Glutamatergic neuron (in vitro differentiated cells): ENCODE measurements at places on chromosomes 4 and X. TPM values are rescaled to one million over a fixed set of nuclear protein-coding genes. Genes with fewer than 3 reads are reported as not detected.

- DNase-seq: no peak
These were observed 20.1 kb upstream of the SASH3 start for GRCh38 chrX:129759576-129760061.

DNA sequence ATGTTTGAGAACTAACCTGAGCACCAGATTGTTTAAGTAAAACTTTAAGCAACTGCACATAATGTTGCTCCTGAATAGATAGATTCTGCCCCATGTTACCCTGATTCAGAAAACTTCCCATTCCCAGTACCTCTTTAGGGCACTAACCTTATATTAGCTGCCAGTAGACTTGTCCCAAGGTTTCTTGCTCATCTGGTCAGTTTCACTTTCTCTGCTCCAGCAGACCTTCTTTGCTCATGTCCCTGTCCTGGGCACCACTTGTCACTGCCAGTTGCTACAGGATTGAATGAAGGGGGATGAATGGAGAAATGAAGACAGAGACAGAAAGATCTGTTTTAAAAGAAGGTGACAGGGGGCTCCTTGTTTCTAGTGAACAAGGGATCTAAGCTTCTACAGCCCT lies 65.2 kb upstream of the UGT2B10 start:
- DNase-seq: no peak

HNRNPD gene
- total RNA-seq: 253 TPM

- no peak for DNase-seq
These were observed 563.1 kb downstream of the INPP4B start for GRCh38 chr4:142282870-142283431.

GRCh38 chr4:168321006-168321405 lies 2.5 kb upstream of the DDX60 start:
- no peak for DNase-seq

DNA sequence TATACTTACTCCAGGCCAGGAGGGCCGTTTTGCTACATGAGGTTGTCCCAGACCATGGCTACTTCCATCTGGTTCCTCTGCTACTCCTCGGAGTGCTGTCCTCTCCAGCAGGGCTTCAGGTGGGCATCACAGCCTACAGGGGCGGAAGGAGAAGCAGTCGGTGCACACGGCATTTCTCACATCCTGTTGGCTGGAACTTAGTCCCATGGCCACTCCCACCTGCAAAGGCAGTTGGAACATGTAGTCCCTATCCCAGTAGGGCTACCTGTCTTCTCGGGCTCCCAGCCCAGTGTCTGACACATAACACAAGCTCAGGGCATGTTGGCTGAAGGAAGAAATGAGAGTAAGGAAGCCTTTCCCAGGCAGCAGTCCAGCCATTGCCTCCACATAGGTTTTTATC lies 7.7 kb upstream of the STK32B start:
- DNase-seq: no peak

DNA sequence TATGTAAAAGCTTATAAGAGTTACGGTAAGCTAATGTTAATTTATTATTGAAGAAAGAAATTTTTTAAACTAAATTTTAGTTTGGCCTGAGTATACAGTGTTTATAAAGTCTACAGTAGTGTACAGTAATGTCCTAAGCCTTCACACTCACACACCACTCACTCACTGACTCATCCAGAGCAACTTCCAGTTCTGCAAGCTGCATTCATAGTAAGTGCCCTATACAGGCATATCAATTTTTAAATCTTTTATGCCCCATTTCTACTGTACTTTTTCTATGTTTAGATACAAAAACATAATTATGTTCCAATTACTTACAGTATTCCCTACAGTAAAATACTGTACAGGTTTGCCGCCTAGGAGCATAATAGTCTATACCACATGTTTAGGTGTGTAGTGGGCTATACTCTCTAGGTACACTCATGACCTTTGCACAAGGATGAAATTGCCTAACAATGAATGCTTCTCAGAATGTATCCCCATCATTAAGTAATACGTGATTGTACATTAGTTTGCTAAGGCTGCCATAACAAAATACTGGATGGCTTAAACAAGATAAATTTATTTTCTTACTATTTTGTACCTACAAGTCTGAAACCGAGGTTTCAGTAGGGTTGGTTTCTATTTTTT lies 333.8 kb upstream of the PCDH7 start:
- DNase-seq: no peak

CA5B gene
- 4.1 TPM for total RNA-seq

DNA sequence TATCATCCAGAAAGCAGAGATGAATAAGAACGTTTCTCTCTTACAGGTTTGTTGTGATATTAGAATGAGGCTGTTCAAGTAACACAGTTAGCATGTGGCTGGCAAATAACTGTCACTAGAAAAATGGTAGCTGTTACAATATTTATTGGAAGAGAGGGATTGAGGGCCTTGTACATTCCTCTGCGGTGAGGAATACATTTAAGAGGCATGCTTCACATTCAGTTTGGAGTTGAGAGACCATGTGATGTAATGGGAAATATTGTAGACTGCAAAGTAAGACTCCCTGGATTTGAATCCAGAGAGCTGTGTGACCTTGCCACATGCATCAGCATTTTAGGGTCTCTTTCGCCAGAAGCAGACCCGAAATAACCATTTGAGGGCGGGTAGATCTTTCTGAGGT lies 104.8 kb upstream of the KIT start:
- DNase-seq: no peak

GRCh38 chrX:71542825-71543224 lies 9.9 kb downstream of the OGT start:
- no peak for DNase-seq

- DNase-seq: no peak
These were observed 230.5 kb downstream of the MGST2 start for GRCh38 chr4:139896091-139896604.

- DNase-seq: no peak
These were observed 255.5 kb downstream of the CHIC1 start for GRCh38 chrX:73818200-73819116.

- no peak for DNase-seq
These were observed 34.7 kb downstream of the MSL3 start for GRCh38 chrX:11792461-11793421.

DNA sequence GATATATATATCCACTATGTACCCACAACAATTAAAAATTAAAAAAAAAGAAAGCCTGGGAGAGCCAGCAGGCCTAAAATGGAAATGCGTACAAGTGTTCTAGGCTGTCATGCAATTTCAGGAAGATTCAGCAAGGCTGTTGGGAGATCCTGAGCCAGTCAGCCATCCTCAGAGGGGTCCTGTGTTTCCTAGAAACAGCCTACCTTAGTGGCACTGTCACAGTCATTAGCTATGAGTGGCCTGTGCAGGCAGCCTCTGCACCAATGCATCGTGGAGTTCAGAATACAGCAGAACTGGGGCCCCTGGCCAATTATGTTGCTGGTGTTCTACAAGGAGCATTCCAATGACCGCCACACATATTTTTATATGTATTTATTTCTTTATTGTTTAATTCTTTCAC lies 21.0 kb upstream of the USP53 start:
- no peak for DNase-seq

CDX4 gene
- not detected for total RNA-seq

ASMT gene
- not detected for total RNA-seq

DNA sequence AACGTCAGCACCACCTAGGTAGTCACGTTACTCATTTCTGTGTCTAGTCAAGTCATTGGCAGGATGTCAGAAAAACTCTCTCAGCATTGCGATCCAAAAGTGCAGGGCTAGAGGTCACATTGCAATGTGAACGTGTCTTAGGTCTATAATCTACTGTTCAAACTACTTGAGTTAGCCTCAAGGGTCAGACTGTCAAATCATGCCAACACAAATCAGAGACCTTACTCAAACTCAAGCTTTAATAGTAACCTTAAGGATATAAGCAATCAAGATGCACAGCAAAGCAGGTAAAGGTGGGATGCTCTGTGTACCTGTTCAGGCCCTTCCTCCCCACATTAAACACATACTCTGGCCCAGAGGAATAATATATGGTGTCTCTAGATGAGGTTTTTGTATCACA lies 114.4 kb upstream of the NOCT start:
- DNase-seq: no peak

TGIF2LX gene
- not detected for total RNA-seq

GRCh38 chrX:41559235-41560052 lies 112.3 kb downstream of the NYX start:
- DNase-seq: no peak

EDA2R gene
- 6.3 TPM for total RNA-seq

- no peak for DNase-seq
These were observed 28.3 kb upstream of the MAP9 start for GRCh38 chr4:155405059-155405458.

TCEAL7 gene
- 67.2 TPM for total RNA-seq

- peak; percentile 65 for DNase-seq
These were observed 98.1 kb upstream of the EGFL6 start for GRCh38 chrX:13471269-13471668.

MAP7D2 gene
- 3.0 TPM for total RNA-seq

GLA gene
- total RNA-seq: 29.4 TPM

MAGEA8 gene
- total RNA-seq: not detected

GRCh38 chrX:106150701-106151100 lies 17.4 kb upstream of the PWWP3B start:
- no peak for DNase-seq

DNA sequence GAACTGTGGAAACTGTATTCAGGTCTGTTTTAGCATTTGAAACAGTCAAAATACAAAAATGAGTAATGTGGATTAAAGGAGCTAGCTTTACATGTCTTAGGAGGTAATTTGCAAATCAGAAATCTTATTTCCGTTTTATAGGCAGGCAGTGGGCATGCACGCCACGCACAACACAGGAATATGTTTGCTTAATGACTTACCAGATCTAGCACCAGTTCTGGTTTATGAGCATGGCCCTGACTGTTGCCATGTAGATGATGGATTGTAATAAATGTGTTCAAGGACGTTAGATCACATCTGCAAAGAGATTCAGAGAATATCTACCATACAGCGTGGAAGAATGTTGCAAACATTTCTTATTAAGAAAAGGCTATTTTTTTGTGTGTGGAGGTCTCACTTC lies 344.5 kb upstream of the NR3C2 start:
- no peak for DNase-seq

FAM184B gene
- total RNA-seq: not detected

GRCh38 chr4:109864134-109864533 lies 16.2 kb downstream of the LRIT3 start:
- no peak for DNase-seq

- DNase-seq: no peak
These were observed 70.4 kb downstream of the ARAP2 start for GRCh38 chr4:36173905-36174304.

AFF2 gene
- total RNA-seq: 12.2 TPM

DNA sequence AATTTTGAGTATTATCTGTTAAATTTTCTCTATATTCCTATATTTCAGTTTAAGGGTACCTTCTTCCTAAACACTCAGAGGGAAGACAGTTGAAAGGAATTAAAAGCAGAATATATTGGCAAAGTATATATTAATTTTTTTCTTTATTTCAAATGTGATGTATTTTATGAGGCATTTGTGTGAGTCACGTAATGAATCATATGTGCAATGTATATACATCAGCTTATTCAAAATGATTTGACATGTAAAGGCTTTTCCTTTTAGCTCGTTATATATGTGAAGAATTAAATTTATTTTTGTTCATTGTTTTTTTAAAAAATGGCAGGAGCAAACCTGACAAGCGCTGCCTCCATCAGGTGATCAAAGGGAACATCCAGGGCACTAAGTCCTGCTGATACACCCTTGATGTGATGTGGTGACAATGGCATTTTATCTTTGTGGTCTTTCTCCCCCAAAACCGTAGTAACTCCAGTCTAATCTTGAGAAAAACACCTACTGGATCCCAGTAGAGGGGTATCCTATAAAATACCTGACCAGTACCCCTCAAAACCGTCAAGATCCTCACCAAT lies 8.9 kb downstream of the WWC2 start:
- DNase-seq: no peak

DNA sequence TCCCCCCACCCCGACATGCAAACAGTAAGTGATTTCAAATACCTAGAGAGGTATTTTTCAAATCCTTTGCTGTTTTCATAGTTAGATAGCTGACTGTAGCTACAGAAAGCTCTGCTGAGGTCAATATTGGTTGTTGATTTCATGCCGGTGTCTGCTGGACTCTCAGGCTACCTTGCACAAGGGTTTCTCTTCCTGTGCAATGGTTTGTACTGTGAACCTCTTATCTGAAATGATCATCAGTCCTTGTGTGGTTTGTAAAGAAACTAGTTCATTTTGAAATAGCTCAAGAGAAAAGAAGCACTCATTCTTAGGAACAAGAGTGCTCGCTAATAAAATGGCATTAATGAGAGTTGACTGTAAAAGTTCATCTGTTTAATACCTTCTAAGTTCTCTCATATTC lies 2.1 kb downstream of the MTM1 start:
- no peak for DNase-seq

DNA sequence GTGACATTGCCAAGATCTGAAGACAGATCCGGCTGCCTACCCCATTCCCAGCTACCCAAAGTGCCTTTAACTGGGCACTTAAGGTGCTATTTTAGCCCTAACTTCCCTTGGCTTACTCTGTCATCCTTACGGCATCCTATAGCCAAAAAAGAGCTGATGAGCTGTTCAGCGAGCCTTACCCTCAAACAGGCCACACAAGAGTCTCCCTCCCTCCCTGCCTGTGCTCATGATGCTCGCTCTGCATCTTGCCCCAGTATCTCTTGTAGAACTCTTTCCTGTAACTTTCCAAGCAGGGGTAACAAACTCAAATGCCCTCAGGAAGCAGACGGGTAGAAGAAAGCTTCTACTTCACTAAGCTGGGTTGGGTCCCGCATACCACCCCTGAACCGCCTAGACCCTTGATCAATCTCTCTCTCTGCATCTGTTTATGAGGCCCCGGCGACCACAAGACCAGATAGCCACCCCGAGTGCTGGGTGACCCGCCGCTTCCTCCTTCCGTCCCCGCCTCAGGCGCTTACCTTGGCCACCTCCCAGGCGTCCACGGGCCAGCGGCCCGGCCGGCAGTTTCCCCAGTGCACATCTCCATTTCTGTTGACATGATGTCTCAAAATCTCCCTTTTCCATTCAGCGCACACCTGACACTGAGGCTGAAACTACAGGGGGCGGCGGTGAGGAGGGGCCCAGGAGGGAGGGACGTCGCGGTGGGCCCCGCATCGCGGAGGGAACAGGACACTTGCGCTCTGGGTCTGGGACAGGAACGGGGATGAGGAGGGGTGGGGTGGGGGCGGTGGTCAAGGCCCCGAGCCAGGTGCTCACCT lies 663 bp downstream of the CXorf38 start:
- peak; percentile 22 for DNase-seq

DNA sequence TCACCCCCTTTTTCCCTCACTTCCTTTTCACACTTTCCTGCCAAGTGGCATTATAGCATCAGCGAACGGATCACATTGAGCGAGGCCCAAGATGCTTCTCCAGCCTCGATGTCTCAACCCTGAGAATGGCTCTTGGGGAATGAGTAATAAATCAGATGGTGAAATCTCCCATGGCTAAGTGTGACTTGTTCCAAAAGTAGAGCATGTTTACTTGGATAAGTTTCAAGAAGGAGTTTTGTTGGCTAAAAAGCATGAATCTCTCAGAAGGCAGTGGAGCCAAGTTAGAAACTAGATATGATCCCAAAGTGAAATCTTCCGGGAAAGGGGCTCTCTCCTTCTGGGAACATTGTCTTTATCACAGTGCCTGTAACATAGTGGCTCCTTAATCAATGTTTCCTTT lies 316.3 kb downstream of the CAMK2D start:
- no peak for DNase-seq

PPP4R3C gene
- total RNA-seq: not detected

GRCh38 chr4:185838514-185839193 lies 26.7 kb upstream of the SORBS2 start:
- no peak for DNase-seq

APLN gene
- total RNA-seq: not detected

MSANTD1 gene
- total RNA-seq: 2.6 TPM

GRCh38 chr4:110953898-110954297 lies 331.0 kb upstream of the PITX2 start:
- no peak for DNase-seq

GRCh38 chr4:57127361-57127760 lies 17.2 kb upstream of the IGFBP7 start:
- DNase-seq: no peak
